ENCODE measurements at places on chromosomes 4 and X.

- DNase-seq: no peak
These were observed 547.5 kb downstream of the TRAM1L1 start for GRCh38 chr4:116537828-116538227.

- no peak for DNase-seq
These were observed 136.5 kb downstream of the RBM47 start for GRCh38 chr4:40493160-40493559.

DNA sequence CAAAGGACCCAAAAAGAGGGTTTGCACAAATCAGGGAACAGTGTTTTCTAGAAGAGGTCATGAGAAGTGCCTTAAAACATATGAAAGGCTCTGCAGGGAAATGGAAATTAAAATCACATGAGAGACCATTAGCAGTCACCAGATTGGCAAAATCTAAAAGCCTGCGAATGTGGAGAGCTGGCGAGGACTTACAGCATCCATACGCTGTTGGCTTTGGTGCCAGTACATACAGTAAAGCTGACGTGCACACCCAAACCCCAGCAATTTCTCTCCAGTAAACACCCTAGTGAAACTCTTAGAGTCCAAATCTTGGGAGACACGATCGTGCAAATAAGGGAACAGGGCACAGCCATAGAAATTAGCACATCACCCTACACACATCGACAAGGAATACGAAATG, 25.4 kb upstream of the PPP2R2C start:
- DNase-seq: no peak

- DNase-seq: no peak
These were observed 8.3 kb upstream of the CLTRN start for GRCh38 chrX:15672881-15673280.

DNA sequence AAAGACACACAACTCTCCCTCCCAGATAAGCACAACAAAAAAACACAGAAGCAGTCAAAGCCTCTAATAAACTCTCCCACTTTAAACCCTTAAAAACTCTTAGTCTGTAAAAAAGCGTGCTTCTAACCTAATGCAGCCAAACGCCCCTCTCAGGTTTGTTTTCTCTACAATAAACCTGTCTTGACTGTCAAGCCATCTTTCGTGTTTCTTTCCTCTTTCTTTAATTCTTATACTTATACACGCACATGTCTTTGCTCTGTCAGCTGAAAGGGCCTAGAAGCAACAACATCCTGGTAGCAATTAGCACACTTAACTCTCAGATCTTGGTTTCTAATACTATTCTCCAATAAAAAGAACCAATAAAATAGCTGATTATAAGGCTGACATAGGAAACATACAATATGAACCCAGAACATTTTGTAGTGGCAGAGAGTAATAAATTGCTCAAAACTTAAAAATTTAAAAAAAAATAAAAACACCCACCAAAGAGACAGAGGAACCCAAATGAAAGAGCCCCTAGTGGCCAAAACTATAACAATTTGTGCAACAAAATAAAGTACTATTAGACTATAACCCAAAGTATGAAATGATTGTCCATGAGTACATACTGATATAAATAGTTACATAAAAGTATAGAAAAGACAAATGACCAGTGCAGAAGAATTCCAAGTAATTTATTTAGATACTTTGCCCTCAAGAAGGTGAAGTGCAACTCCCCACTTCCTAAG, 440.4 kb upstream of the ADGRL3 start:
- no peak for DNase-seq

DNA sequence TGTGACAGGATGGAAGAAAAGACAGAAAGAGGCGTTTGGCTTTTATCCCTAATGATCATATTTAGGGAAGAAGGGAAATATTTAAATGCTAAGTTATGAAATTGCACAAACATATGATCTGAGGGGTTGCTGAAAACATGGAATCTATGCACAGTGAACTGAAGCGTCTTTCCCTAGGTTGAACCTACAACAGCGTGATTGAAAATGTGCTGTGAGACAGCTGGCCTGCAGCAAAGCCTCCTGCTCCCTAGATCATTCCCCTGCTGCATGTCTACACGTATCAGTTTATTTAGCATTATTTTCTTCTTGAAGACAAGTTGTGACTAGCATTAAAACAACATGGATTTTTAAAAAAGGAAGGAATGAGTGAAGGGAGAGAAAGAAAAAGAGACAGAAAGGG, 272.5 kb upstream of the TRAM1L1 start:
- no peak for DNase-seq

DNA sequence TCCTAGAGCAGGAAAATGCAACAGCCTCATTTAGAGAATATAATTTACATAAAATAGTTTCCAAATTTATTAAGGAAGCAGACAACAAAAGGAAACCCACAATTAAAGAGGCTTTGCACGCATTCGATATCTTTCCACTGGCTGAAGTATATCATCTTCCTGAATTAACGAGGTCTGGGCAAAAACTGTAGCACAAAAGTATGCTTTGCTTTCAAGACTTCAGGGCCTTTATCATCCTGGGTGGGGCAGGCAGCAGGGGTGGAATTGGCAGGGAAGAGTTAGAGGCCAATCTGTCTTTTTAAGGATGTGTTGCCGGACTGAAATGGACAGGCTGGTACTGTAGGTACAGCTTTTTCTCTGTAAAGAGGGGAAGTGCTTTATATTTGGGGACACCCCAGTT, 17.0 kb upstream of the STX18 start:
- DNase-seq: no peak

- no peak for DNase-seq
These were observed 20.2 kb upstream of the RHOH start for GRCh38 chr4:40176602-40177001.

GRCh38 chr4:33709247-33709646, 2535.1 kb downstream of the ARAP2 start:
- no peak for DNase-seq

- DNase-seq: no peak
These were observed 53.2 kb downstream of the SPRY1 start for GRCh38 chr4:123449780-123450179.

- no peak for DNase-seq
These were observed 251.2 kb downstream of the CFAP299 start for GRCh38 chr4:80586716-80587115.

DNA sequence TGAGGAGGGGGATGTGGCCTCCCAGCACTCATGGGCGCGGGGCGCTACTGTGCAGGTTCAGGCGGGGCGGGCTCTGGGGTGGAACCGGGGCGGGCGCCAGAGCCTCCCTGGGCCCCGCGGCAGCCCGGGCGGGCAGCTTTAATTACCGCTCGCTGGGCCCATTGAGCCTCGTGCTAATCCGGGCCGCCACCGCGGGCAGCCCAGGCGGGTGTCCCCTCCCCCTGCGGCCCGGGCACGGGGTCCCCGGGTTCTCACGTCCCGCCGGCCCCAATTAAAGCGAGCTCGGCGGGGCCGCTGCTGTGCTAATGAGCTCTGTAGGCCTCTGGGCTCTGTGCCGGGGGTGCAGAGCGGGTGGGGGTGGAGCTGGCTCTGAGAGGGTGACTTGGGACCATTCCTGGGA, 22.8 kb upstream of the FGFR3 start:
- DNase-seq: no peak

DNA sequence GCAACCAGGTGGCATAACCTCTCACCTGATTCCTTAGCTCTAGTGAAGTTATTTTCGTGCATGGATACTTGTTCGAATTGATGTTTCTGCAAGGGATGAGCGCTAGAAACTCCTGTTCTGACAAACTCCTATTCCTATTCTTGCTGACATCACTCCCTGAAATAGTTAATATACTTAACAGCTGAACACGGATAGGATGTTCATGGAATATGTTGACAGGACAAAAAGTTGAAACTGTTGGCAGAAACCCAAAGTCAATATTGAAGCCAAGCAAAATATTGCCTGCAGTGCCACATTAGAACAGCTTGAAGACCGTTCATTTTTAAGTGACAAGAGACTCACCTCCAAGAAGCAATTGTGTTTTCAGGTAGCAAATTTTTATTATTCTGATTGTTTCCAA, at the start of gene KLKB1:
Gene KLKB1, plus strand, starts transcription at position 287 of the 400 bp plus-strand sequence. CDS start 689 bp downstream, outside the sequence.
- DNase-seq: no peak

DNA sequence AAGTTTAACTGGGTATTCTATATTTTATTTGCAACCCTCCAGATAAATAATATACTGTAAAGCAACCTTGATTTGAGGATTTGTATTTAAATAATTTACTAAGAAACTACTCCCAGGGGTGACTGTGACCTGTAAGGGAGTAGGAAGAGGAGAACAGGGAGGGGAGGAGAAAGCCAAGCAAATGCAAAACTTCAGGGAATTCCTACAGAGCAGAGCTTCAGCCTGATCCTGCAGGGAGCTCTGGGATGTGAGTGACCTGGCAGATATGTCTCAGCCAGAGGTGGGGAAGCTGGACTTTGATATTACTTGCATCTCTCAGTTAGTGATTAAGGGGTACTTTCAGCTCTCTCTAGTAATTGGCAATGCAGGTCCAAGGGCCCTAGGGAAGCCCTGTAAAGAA, 302.0 kb downstream of the FRMPD4 start:
- no peak for DNase-seq

- DNase-seq: no peak
These were observed 31.1 kb upstream of the CLNK start for GRCh38 chr4:10715696-10716095.

DNA sequence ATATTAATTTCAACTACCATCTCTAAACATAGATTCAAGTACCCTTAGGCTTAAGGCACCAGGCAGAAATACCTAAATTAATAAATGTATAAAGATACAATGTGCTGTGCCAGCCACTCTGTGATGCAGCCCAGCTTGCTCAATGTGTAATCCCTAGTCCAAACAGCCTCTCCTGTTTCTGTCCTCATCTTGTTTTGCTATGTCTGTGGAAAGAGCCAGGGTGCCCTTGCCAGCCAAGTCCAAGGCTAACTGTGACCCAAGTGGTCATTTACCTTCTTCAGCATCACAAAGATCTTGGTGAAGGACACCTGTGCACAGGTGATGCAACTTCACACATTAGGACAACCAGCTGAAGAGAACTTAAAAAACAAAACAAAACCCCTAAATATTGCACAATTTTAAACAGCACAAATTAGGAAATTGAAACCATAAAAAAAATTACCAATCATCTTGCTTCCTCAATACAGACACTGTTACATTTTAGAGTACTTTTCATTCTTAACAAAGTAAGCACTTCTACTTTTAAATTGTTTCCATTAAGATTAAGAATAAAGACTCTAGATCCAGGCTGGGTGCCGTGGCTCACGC, 89.6 kb downstream of the C4orf51 start:
- DNase-seq: no peak

DNA sequence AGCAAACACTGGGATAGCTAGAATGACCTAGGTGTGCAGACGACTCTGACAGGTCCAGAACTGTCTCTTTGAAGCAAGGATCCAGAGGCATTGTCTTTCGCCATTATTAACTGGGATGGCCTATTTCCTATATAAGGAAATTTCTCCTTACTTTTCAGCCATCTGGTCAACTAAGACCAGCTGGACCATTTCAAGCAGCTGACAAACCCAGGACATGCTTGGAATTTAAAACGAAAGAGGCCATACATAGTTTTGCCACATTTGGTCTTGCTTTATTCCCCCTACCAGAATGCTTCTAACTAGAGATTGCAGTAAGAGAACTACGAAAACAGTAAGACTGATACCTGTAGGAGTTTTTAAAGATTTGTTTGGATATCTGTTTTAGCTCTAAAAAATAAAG, 87.0 kb downstream of the GLRA2 start:
- no peak for DNase-seq

DNA sequence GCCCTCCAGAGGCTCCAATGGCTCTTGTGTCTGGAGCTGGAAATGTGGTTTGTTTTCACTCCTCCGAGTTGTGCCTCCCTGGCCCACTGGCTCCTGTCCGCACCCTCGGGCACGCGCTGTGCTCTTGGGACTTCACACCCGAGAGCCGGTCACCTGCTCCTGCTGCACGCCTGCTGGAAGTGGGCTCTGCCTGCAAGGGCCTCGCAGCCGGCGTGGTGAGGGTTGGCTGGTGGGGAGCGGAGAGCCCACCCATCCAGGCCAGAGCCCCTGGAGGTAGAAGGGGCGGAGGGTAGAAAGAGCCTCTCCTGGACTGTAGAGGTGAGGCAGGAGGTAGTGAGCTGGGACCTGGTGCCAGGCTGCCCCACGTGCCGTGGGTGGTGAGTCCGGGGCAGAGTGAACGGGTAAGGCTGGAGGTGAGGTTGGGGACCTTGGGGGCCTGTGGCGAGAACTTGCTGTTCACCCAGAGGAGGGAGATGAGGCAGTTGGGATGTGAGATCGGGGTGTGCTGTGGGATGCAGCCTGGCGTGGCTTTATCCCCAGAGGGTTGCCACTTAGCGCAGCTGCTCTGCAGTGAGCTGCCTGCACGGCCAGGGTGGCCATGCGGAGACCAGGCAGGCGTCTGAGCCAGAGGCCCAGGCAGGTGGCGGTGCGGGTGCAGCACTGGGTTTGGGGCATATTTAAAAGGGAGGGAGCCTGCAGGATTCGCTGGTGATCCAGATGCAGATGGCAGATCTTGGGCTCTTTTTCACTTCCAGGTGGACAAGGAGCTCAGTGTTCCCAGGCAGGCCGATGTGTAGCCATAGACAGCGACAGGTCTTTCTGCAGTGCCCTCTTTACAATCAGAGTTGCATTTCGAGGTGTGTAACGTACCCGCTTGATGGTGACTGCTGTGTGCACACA, 48.8 kb downstream of the PCGF3 start:
- no peak for DNase-seq

- DNase-seq: no peak
These were observed 45.5 kb downstream of the TMEM144 start for GRCh38 chr4:158255727-158256324.

- no peak for DNase-seq
These were observed at the start of gene TMEM255A for GRCh38 chrX:120310861-120311726. TSS of gene TMEM255A (minus strand) at chrX:120311461. CDS start at chrX:120311309, 152 bp downstream.

DNA sequence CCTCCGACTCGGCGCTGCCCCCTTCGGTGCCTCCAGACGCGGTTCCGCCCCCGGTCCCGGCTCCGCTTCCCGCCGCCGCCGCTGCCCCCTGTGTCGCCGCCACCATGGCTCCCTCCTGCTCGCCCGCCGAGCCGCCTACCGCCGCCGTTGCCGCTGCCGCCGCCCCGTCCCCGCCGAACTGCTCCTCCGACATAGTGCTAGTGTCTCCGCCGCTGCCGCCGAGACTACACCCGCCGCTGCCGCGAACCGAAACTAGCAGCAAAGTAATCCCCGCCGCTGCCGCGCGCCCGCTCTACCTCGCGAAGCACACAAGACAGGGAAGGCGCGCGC, 340 bp downstream of the HNRNPD start:
- DNase-seq: no peak

DNA sequence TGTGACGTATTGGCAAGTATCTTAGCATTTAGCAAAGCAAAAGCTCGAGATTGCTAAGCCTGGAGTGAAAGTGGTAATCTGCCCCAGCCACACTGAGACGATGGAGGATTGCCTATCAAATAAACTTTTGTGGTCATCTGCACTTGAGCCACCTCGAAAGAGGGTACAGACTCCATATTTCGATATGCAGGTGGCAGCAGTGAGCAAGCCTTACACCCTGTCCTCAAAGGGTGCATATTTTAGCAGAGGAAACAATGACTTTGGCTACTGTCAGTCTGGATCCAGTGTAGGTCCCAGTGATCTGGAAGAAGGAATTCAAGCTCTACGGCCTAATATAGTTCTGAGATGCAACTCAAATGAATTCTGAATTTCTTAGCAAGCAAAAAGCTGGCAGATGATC, 153.9 kb downstream of the ATG4A start:
- DNase-seq: no peak
